ENCODE measurements at places on chromosomes 2 and 18. TPM values are rescaled to one million over a fixed set of nuclear protein-coding genes. Genes with fewer than 3 reads are reported as not detected.

The TUBA4B gene
- polyA plus RNA-seq = 0.08 TPM

GRCh38 chr2:152549423-152549822, 167.8 kb downstream of the PRPF40A start:
- no peak for DNase-seq

- DNase-seq = no peak
These were observed 40.3 kb downstream of the SRBD1 start for GRCh38 chr2:45570671-45571334.

DNA sequence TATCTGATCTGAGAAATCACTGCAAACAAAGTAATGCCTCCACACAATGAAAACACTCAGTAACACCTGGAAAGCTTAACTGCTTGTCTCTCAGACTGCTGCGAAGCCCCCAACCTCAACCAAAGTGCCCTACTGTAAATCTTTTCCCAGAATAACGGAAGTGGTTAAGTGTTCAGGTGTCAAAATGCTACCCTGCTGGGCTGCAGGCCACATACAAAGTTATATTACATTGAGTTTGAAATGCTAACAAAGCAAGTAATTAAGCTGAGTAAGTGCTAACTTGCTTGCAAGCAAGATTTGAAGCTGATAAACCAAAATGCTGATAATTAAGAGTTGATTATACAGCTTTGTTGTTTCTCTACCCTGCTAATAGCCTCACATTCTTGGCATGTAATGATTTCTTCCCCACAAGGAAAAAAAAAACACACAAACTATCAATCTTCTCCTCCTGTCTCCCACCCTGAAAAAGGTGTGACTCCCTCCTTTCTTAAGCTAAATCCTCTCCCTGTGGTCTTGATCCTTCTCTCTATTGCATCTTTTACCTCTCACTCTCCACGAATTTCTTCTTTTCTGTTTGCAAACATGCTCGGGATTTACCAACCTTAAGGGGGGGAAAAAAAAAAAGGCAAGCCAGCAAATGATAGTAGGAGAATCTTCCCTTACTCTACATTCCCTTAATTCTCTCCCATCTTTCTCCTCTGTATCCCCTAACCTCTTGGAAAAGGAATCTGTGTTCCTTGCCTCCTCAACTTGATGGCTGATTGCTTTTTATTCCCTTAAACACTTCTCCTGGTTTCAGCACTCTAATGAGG, 266.8 kb upstream of the SIX3 start:
- DNase-seq = no peak

DNA sequence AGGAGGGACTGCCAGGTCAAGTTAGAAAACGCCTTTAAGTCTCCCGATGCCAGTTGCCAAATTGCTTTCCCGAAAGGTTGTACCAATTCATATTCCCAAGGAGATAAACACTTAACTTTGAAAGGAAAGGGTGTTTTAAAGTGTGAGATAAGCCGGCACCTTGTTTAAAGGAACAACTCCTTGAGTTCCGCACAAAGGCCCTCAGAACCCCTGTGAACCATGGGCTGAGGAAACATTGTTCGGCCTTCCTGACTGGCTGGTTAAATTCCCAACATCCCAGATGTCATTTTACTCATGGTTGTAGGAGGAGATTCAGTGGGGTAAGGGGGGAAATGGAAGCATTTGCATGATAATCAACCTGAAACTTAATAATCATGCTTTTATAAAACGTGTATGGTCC, 126.6 kb downstream of the BCL11A start:
- no peak for DNase-seq

DNA sequence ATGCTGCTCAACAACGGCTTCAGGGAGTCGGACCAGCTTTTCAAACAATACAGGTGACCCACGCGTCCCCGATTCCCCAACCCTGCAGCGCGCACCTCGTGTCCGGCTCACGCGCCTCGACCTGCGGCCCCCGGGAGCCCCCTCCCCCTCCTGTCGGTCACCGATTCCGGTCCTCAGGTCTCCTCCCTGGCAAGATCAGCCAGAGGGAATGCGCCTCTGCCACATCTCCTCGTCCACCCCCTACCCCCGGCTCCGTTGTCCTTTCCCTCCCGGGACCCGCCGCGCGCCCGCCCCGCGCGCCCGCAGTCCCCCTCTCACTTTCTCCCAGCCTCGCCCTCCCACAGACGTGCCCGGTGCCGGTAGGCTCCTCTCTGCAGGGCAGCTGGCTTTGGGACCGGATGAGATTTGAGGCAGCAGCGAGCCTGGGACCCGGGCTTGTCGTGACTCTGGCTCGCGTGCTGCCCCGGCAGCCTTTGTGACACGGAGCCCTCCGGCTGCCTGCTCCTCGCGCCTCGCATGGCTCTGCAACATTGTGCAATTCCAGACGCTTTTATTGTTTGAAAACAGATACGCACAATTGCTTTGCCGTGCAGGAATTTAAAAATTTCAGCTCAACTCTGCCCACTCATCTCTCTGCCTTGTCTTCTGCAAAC, 558 bp downstream of the TTC39C start:
- no peak for DNase-seq
